ENCODE measurements at places on chromosomes 6 and 20.

GRCh38 chr6:119586250-119586882 lies 236.8 kb upstream of the MAN1A1 start:
- no peak for DNase-seq

GRCh38 chr20:31674895-31675827 lies 37.4 kb downstream of the COX4I2 start:
- DNase-seq = no peak

- no peak for DNase-seq
Measured at GRCh38 chr6:15507746-15508145, 155.1 kb downstream of the DTNBP1 start.

DNA sequence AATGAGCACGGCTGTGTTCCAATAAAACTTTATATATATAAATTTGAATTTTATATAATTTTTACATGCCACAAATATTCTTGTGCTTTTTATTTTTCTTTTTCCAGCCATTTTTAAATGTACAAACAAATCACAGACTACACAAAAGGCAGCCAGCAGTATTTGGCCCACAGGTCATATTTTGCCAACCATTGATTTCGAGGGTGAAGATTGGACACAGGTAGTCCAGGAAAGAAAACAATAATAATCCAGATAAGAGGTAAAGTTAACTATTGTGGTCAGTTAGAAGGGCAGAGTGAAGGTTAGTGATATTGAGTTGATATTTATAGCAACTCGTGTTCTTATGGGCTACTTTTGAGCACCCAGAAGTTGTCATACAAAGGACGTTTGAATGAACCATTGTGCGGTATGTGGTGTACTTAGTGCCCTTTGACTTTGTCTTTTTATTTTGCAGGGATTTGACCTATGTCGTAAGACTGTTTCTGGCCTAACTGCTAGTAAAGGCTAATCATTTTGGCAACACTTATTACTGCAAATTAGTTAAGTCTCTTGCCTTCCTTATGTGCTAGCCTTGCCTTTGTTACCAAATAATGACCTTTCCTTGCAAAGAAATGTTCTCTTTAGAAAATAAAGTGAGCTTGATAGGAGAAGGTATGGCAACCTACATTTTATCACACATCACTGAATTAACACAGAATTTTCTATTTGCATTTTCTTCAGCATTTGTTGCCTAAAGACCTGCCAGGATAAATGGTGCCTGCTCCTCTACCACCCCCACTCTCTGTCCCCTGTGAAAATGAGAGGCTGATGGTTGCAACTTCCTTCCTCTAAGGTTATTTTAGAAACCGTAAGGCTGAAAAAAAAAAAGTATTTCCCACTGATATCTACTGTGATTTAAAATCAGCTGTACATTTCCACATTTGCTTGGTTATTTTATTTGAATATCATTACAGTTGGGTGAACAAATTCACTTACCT lies 493.9 kb upstream of the SOX4 start:
- DNase-seq = no peak

DNA sequence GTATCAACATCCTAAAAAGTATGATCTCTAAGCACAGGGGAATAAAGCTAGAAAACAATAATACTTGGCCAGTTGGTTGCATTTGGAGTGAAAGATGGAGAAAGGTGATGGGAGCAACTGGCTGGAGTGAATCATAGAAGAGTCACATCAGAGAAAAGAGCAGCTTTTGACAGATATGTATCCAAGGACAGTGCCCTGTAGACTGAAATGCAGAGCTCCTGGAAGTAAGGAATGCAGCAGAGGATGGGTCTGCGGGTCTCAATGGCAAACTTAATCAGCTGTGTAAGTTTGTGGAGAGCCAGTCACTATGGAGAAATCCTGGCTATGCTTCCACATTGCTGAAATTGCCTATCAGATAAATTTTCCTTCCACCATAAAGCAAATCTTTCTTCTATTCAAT lies 253.6 kb upstream of the PRND start:
- DNase-seq = no peak

DNA sequence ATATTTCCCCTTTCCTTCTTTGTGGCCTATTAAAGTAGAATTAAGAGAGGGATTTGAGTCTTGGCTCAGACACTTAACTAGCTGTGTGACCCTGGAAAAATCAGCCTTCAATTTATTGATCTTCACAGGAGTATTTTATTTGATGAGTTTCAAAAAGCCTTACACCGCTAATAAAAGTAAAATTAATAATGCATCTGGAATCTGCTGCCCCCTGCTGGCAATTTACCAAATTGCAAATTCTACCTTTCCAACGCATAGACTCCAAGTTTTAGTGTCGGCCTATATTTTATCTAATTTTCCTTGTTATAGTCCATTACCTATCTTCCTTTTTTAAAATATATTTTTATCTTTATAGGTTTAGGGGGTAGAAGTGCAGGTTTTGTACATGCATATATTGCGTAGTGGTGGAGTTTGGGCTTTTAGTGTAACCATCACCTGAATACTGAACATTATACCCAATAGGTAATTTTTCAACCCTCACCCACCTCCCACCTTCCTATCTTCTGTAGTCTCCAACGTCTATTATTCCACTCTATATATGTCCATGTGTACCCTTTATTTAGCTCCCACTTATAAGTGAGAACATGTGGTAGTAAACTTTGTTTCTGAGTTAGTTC lies 46.3 kb downstream of the GOPC start:
- peak; percentile 26 for DNase-seq

DNA sequence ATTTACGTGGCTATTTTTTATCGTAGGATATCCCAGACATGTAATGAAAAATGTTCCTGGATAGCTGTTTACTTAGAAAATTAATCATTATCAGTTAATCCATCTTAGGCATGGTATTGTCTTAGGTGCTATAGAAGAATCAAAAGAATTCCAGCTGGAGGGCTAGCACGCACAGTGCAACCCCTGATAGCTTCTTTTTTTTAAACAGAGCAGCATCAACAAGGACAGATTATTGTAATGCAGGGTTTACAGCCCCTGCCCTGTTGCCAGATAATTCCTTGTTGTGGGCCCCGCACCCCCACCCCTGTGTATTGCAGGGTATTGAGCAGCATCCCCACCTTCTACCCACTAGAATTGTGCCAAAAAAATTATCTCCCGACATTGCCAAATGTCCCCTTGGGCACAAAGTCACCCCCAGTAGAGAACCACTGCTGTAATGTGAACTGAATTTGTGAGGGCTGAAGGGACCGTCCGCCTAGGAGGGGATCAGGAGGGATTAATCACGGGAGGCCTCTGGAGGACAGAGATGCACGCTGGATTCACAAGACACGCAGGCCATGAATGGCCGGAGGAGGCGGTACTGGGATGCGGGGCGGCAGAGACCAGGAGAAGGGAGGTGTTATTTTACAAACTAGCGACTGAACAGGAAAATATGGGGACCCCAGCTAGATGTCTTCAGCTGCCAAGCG lies 174.6 kb downstream of the ZDHHC14 start:
- DNase-seq = no peak

- DNase-seq = no peak
Measured at GRCh38 chr6:16430391-16431089, 192.2 kb downstream of the GMPR start.

- DNase-seq = no peak
Measured at GRCh38 chr6:73691512-73691911, 4.5 kb upstream of the CD109 start.

GRCh38 chr6:52522151-52522626 lies 54.7 kb downstream of the TRAM2 start:
- no peak for DNase-seq

- DNase-seq = no peak
Measured at GRCh38 chr6:77424761-77425160, 38.5 kb downstream of the HTR1B start.

DNA sequence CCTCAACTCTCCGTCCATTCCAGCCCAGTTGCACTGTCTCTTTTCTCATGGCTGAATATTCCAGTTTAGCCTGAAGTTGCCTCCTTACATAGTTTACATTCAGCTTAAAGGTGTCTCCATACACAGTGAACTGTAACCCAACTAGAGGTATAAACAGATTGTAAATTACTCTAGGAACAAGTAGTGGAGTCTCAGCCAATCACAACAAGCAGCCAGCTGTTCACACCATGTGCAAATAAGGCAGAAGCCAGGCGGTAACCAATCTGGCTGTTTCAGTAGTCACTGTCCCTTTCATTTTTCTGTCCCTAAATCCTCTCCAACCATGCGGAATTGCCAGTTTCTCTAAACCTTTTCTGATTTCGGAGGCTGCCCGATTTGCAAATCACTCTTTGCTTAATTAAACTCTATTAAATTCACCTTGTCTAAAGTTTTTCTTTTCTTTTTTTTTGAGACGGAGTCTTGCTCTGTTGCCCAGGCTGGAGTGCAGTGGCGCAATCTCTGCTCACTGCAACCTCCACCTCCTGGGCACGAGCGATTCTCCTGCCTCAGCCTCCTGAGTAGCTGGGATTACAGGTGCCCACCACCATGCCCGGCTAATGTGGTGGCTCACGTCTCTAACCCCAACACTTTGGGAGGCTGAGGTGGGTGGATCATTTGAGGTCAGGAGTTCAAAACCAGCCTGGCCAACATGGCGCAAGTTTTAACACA lies 37.6 kb upstream of the GFOD1 start:
- DNase-seq = no peak

DNA sequence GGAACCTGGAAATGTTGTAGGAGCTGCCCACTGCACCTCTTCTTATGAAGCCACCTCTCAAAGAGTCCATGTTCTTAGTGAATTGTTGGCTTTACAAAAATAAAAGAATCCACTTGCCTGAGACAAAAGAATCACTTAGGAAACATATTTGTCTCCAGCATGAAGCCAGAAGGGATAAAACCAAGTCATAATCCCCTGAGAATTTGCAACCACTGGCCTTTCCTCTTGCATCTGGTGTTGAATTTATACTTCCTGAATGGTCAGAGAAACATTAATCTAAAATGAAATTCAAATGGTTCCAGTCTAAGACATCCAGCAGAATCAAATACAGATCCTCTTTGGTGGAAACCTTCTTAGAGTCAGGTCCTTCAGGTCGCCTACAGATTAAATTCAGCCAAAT lies 192.5 kb upstream of the ECI2 start:
- DNase-seq = no peak

DNA sequence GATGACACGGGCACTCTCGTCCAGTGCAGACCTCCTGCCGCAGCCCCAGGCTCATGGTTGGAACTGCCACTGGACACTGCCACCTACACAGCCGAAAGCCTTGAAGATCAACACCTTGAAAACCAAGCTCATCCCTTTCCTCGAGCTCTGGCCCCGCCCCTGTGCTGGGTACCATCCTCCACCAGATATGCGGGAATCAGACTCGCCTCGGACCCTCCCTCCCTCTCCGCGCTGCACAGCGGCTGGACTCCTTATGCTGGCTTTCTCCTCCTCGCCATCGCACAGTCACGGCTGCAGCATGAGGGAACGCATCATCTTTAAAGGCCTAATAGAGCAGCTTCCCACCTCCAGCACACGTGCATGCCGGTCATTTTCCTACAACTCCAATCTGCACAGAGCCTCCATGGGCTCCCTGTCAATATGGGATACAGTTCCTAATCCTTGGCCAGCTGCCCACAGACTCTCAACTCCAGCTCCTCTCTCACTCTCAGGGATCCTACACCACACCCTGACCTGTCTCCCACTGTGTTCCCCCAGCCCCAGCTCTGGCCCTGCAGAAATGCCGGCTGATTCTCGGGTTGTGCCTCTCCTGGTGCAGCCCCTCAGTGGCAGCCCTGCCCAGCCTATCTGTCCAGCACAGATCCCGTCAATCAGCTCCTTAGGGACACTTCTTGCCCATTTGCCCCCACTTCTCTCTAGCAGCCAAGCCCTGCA lies 23.2 kb downstream of the TXNDC5 start:
- no peak for DNase-seq

GRCh38 chr6:155100087-155100486 lies 105.0 kb downstream of the TIAM2 start:
- DNase-seq = no peak

DNA sequence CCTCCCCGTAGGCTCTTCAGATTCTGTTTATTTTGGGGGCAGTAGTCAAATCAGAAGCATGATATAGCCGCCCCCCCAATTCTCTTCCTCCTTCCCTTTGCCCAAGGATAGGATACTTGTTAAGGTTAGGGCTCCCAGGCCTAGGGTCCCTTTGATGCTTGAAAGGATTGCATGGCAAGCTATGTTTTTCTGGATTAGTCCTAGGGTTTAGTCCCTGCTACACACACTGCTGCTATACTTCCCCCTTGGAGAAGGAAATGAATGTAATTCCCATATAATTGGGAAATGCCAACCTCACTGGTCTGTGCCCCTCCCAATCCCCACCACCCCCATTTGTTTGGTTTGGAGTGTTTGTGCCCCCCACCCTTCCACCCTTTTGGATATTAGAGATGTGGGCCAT lies 62.8 kb downstream of the ZFAND3 start:
- no peak for DNase-seq

DNA sequence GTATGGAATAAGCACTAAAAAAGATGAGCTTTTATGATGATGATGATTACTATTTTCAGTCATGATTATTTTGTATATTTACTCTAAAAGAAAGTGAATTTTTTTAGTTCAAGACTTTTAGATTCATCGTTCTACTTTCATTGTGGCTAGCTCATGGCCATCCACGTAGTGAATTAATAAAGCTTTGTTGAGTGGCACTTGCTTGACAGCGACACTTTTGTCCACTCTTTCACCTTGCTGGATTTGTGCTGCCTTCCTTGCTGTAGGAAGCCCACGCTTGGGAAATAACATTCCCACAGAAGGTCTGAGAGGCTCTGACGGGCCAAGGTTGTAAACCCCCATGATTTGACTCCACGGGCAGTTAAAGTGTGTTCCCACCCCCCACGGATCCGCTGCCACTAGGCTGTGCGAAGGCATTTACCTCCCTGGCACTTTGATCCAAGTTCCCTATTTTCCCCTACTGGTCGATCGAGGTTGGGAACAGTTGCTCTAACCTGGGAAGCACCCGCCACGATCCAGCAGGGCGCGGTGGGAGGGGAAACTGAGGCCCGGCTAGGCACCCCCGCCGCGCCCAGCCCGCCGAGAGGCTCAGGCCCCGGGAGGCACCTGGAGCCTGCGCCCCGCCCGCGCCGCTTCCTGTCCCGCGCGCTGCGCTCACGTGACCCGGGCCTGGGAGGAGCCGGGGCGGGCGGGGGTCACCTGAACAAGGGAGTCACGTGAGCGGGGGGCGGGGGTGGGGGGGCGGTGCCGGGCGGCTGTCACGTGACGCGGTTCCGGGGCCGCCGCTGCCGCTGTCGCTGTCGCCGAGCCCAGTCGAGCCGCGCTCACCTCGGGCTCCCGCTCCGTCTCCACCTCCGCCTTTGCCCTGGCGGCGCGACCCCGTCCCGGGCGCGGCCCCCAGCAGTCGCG lies at the start of gene IGF2R:
Gene IGF2R, plus strand, starts transcription at position 788 of the 909 bp plus-strand sequence. CDS start 165 bp downstream, outside the sequence.
- peak; percentile 90 for DNase-seq

- DNase-seq = no peak
Measured at GRCh38 chr20:57710841-57711240, 1.0 kb upstream of the PMEPA1 start.

DNA sequence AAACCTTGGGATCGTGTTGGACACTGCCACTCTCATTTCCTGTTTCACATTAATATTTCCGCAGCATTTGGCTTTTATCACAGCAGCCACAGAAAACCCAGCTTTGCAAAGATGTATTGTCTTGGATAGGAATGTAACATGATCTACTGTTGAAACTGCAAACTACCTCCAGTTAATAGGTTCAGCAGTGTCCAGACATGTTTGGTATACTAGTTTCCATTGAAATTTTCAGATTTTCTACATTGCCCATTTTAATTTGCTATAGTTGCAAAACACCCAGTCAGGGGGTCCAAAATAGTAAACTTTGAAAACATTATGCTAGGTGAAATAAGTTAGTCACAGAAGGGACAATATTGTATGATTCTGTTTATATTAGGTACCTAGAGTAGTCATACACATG lies 3.3 kb downstream of the ANKRD6 start:
- DNase-seq = no peak

GRCh38 chr6:162621246-162621645 lies 106.3 kb downstream of the PRKN start:
- no peak for DNase-seq

Measured in activated CD4-positive, CD25-positive, alpha-beta regulatory T cell (primary cell).